ENCODE measurements at places on chromosomes 4 and X.

DNA sequence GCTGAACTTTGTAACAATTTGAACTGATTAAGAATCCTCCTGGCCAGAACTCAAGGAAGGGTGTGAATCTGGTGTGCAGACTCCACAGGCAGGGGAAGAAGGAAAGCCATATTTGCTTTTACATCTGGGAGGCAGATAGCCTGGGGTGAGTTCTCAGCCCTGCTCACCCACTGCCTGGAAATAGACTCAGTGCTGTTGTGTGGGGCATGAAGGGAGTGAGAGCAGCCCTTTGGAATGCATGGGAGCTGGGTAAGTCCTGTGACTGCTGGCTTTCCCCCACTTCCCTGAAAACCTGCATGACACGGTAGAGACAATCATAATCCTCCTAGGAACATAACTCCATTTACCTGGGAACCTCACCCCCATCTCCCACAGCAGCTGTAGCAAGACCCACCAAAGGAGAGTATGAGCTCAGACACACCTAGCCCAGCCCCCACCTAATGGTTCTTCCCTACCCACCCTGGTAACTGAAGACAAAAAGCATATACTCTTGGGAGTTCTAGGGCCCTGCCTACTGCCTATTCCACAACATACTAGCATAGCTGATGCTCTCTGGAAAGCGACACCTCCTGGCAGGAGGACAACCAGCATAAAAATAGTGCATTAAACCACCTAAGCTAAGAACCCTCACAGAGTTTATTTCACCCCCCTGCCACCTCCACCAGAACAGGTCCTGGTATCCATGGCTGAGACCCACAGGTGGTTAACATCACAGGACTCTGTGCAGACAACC lies 59.3 kb upstream of the UBQLN2 start:
- H3K36me3 ChIP-seq: no peaks in the 10 kb centered on the region
- H3K27ac ChIP-seq: no peak overlapping the region
- H3K4me3 ChIP-seq: no peak overlapping the region
- peaks cover 9% of the 10 kb centered on the region for H3K27me3 ChIP-seq

GRCh38 chrX:136619899-136620505 lies 28.0 kb upstream of the CD40LG start:
- H3K36me3 ChIP-seq: no peaks in the 10 kb centered on the region
- peak overlapping the region; percentile 56 for H3K27ac ChIP-seq
- H3K27me3 ChIP-seq: no peaks in the 10 kb centered on the region
- DNase-seq: no peak
- H3K4me3 ChIP-seq: no peak overlapping the region

DNA sequence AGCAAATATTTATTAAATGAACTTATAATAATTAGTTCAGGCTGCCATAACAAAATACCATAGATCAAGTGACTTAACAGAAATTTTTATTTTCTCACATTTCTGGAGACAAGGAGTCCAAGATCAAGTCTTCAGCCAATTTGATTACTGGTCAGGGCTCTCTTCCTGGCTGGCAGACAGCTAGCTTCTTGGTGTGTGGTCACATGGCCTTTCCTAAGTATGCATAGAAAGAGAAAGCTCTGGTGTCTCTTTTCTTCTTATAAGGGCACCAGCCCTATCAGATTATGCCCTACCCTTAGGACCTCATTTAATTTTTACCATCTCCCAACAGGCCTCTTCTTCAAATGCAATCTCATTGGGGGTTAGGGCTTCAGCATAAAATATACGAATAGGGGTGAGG lies 438.5 kb upstream of the INTU start:
- DNase-seq: no peak
- no peaks in the 10 kb centered on the region for H3K4me1 ChIP-seq
- H3K27ac ChIP-seq: no peak overlapping the region
- no peak overlapping the region for H3K4me3 ChIP-seq
- no peaks in the 10 kb centered on the region for H3K27me3 ChIP-seq
- no peaks in the 10 kb centered on the region for H3K36me3 ChIP-seq

DNA sequence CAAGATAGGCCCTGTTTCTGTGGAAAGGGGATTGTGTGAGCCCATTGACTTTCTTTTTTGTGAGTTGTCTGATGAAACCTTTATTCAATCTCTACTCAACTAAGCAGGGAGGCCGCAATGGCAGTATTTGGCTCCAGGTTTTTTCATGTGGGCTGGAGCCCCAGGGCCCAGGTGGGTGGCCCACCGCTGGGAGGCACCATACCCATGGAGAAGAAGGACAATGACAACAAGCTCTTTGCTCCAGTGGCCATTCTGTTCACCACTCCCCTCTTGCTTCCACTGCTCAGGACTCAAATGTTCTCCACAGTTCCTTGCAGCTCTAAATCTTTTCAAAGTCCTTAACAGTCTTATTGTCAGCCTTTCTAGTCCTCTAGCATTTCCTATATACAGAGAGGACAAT lies 54.1 kb downstream of the HOPX start:
- no peaks in the 10 kb centered on the region for H3K4me1 ChIP-seq
- no peak overlapping the region for H3K4me3 ChIP-seq
- peaks cover 6% of the 10 kb centered on the region for H3K36me3 ChIP-seq
- DNase-seq: no peak
- peaks cover 3% of the 10 kb centered on the region for H3K27me3 ChIP-seq

DNA sequence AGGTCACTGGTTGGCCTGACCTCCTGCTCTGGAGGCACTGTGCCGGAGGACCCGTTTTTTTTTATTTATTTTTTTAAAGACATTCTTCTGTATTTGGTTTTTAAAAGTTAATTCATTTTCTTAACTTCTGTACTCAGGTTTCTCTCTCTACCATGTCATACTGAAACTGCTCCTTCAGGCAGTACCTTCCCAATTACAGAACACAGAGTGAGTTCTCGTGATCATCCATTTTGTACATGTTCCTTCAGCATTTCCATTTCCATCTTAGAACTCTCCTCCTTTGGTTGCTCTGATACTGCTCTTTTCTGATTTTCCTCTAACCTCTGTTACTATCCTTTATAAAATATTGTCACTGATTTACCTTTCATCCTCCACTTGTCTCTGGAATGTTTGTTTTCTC lies 17.9 kb downstream of the UBE2K start:
- peaks cover 65% of the 10 kb centered on the region for H3K4me1 ChIP-seq
- H3K27ac ChIP-seq: no peak overlapping the region
- no peak overlapping the region for H3K4me3 ChIP-seq
- DNase-seq: no peak
- no peaks in the 10 kb centered on the region for H3K27me3 ChIP-seq

GRCh38 chr4:143186212-143186611 lies 1.5 kb downstream of the USP38 start:
- H3K4me1 ChIP-seq: peaks cover 72% of the 10 kb centered on the region
- peaks cover 48% of the 10 kb centered on the region for H3K36me3 ChIP-seq

DNA sequence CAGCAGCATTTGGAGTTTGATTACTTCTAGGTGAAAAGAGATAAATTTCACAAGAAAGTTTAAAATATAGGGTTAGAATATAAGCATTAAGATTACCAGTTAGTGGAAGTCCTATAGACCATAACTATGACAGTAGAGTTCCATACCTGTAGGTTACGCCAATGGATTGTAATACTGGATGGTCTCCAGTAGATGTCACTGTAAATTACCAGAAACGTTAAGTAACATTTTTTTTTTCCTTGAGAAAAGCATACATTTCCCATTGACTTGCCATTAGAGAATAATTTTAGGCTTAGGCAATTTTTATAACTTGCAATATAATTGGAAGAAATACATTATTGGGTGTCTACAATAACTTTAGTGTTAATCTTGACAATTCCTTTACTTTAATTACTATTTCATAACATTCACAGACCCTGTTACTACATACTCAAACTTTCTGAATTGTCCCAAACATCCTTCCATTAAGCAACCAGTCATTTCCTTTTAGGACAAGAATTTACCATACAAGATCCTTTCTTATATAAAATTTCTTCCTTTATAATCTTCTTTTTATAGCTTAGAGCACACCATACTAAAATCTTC lies 304.1 kb upstream of the TECRL start:
- no peaks in the 10 kb centered on the region for H3K4me1 ChIP-seq
- H3K36me3 ChIP-seq: no peaks in the 10 kb centered on the region
- no peak for DNase-seq
- H3K27ac ChIP-seq: no peak overlapping the region
- no peaks in the 10 kb centered on the region for H3K27me3 ChIP-seq

DNA sequence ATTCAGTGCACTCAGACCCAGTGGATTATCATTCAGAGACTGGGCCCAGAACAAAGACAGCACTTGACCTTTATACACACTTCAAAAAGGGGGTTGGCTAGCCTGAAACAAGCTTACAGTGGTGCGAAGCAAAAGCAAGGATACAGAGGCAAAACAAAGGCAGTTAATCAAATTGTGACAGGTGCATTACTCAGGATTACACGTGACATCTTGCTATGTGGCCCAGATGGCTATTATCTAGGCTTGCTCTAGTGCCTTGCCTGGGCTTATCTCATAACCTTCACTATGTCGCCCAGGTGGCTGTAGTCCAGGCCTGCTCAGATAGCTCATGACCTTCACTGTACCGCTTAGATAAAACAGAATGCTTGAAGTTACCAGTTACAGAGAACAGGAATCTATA lies 1092.1 kb upstream of the PRKX start:
- no peak overlapping the region for H3K27ac ChIP-seq
- H3K36me3 ChIP-seq: no peaks in the 10 kb centered on the region
- no peaks in the 10 kb centered on the region for H3K4me1 ChIP-seq
- DNase-seq: no peak
- H3K4me3 ChIP-seq: no peak overlapping the region

GRCh38 chrX:102712981-102713625 lies 855 bp downstream of the GPRASP2 start:
- H3K27me3 ChIP-seq: peaks cover 13% of the 10 kb centered on the region
- H3K4me3 ChIP-seq: peak overlapping the region; percentile 74
- H3K4me1 ChIP-seq: peaks cover 13% of the 10 kb centered on the region
- no peak for DNase-seq
- no peaks in the 10 kb centered on the region for H3K36me3 ChIP-seq

GRCh38 chrX:32496671-32497070 lies 714.7 kb downstream of the DMD start:
- no peaks in the 10 kb centered on the region for H3K4me1 ChIP-seq
- DNase-seq: no peak
- no peak overlapping the region for H3K4me3 ChIP-seq
- H3K36me3 ChIP-seq: no peaks in the 10 kb centered on the region

- H3K27me3 ChIP-seq: no peaks in the 10 kb centered on the region
- no peak for DNase-seq
- no peak overlapping the region for H3K27ac ChIP-seq
- H3K4me3 ChIP-seq: peak overlapping the region; percentile 24
Measured at GRCh38 chrX:47648376-47648775, 2.0 kb downstream of the ELK1 start.

- no peak for DNase-seq
- H3K4me3 ChIP-seq: no peak overlapping the region
- no peaks in the 10 kb centered on the region for H3K36me3 ChIP-seq
- H3K27ac ChIP-seq: no peak overlapping the region
- no peaks in the 10 kb centered on the region for H3K27me3 ChIP-seq
- H3K4me1 ChIP-seq: peaks cover 18% of the 10 kb centered on the region
Measured at GRCh38 chr4:1258457-1258856, 9.5 kb upstream of the CTBP1 start.

- H3K4me1 ChIP-seq: peaks cover 35% of the 10 kb centered on the region
- DNase-seq: no peak
- peak overlapping the region; percentile 71 for H3K27ac ChIP-seq
Measured at GRCh38 chr4:10677796-10678497, 6.6 kb downstream of the CLNK start.

- no peaks in the 10 kb centered on the region for H3K4me1 ChIP-seq
- DNase-seq: no peak
- no peaks in the 10 kb centered on the region for H3K27me3 ChIP-seq
- H3K27ac ChIP-seq: no peak overlapping the region
Measured at GRCh38 chr4:37934609-37935008, 25.6 kb upstream of the PTTG2 start.

DNA sequence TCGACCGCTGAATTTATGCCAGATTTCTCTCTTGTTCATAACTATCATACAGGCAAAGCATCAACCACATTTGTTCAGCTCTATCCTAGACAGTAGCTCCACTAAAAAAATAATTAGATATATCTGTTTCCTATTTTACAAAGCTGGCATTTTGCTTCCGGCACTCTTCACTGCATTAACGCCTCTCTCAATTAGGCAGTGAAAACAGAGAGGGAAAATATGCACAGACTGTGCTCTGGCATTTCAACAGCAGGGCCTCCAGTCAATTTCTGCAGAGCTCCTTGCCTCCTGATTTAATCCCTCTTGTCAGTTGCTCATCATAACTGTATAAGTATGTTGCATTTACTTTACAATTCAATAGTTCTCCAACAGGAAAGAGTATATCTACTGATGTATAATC lies 666.9 kb upstream of the INTU start:
- no peaks in the 10 kb centered on the region for H3K27me3 ChIP-seq
- H3K4me1 ChIP-seq: no peaks in the 10 kb centered on the region
- H3K36me3 ChIP-seq: no peaks in the 10 kb centered on the region
- DNase-seq: no peak

DNA sequence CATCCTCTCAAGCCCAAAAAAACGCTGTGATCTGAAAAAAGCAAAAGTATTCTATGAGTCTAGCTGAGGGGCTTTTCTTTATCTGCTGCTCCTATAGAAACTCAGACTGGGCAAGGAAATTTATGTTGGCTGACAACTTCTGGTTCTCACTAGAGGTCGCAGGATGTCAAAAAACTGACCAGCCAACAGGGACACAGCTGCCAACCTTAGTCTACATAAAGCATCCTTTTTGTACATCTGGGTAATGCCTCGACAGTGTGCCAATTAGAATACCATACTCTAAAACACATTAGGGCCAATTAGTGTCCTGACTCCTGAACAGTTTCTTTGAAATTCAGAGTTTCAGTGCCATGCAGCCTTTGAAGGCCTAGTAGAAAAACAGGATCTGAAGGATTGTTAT lies 8.8 kb upstream of the TLL1 start:
- H3K36me3 ChIP-seq: no peaks in the 10 kb centered on the region
- H3K27me3 ChIP-seq: no peaks in the 10 kb centered on the region
- DNase-seq: no peak
- H3K4me1 ChIP-seq: no peaks in the 10 kb centered on the region
- no peak overlapping the region for H3K4me3 ChIP-seq

GRCh38 chr4:113758372-113758771 lies 3.2 kb downstream of the CAMK2D start:
- H3K4me3 ChIP-seq: peak overlapping the region; percentile 99
- peaks cover 65% of the 10 kb centered on the region for H3K4me1 ChIP-seq
- H3K36me3 ChIP-seq: peaks cover 58% of the 10 kb centered on the region
- no peak for DNase-seq
- peak overlapping the region; percentile 71 for H3K27ac ChIP-seq

DNA sequence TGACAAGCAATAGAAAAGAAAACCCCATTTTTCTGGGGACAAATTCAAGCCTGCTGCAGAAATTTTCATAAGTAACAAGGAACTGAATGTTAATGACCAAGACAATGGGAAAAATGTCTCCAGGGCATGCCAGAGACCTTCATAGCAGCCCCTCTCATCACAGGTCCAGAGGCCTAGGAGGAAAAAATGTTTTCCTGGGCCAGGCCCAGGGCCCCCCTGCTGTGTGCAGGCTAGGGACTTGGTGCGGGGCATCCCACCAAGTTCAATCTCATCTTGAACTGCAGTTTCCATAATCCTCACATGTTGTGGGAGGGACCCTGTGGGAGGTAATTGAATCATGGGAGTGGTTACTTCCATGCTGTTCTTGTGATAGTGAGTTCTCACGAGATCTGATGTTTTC lies 211.5 kb upstream of the GRIA3 start:
- no peaks in the 10 kb centered on the region for H3K36me3 ChIP-seq
- H3K27ac ChIP-seq: no peak overlapping the region
- no peaks in the 10 kb centered on the region for H3K27me3 ChIP-seq
- DNase-seq: no peak
- H3K4me3 ChIP-seq: no peak overlapping the region

Data from activated B cell treated with CpG ODN at 0.5 μM for 24 hours (primary cell).